ENCODE measurements at places on chromosomes 7 and 10.

DNA sequence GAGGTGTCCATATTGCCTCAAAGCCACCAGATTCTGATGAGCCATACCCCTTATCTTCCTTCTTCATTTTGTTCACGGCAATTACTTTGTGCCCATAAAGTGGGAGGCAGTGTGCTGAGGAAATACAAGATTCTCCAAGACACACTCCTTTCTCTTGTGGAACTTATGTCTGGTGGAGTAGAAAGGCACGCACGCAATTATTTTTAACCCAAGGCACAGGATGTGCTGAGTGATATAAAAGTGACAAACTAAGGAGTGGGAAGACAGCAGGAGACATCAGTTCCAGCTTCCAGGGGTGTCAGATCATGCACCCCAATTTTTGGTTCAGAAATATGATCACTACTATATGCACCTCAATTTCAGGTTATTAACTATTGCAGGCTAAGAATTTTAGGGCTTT lies 94.7 kb upstream of the PDCD4 start:
- no peak for DNase-seq

- DNase-seq, result no peak
These were observed 3.5 kb upstream of the DEPP1 start for GRCh38 chr10:44982114-44982460.

GRCh38 chr7:44461387-44461786 lies 29.1 kb downstream of the NUDCD3 start:
- no peak for DNase-seq

DNA sequence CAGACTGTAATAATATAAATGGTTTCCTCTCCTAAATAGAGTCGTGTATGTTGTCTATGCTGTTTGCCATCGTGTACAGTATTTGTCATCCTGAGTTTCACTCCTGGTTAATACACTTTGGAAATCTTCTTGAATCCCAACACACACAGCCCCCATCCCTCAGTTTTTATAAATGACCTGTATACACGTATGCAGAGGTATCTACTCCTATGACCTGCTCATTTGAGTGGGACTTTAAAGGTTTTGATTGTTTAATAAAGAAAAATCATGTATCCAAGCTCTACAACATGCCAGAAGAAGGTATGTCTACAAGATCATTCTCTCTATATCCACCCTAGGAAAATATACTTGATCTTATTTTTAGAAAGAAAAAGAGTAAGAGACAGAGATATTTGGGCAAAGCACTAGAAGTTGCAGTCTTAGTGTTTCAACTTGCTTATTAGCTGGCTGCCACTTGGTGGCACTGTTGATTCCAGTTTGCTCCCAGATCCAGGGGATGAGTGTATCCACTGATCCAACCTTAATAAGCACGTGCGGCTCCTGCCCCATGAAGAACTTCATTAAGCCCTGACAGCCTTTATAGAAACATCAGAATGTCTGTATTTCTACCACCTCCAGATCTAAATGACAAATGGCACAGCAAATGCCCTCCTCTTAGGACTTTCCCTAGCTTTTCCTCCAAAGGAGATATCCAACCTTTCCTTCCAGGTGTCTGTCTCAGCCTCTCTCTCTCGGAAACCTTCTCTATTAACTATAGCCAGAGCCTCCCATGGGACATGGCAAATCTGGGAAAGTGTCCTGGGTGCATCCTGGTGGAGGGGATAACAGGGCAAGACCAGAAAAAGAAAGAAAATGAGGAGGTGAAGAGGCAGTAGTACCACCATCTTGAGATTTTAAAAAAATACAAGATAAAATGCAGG lies 181.6 kb upstream of the NEBL start:
- no peak for DNase-seq

- DNase-seq, result no peak
These were observed 486.7 kb downstream of the SDK1 start for GRCh38 chr7:3787717-3788264.

DNA sequence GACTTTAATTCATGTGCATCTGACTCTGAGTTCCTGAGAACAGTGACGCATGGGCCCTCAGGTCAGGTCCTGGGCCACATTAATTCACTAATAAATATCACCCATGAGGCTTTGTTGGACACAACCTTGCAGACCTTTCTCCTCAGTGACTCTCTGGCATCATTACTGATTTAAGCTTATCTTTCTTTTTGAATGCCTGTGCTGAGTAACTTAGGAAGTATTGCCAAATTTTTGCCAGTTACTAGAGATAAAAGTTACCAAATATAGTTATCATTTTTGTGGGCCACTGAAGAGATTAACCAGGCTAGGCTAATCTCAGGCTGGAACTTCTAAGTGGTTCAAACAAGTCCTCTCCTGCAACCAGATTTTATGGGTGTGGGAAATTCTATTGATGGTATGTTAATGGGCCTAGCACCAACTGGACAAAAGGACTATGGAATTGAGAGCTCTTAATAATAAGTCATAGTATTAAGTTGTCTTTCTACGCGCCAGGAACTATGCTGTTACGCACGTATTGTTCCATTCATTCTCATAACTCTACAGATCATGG lies 28.8 kb upstream of the PRTFDC1 start:
- no peak for DNase-seq
